ENCODE measurements at places on chromosomes 1 and 21. TPM values are rescaled to one million over a fixed set of nuclear protein-coding genes. Genes with fewer than 3 reads are reported as not detected.

The ATG4C gene
- total RNA-seq: 18.9 TPM

The DNASE2B gene
- not detected for total RNA-seq

The WNT2B gene
- total RNA-seq: 0.11 TPM

The ZNF672 gene
- 46.4 TPM for total RNA-seq

The SFN gene
- 2.3 TPM for total RNA-seq

The FCRL5 gene
- not detected for total RNA-seq

The KLHDC9 gene
- 2.2 TPM for total RNA-seq

The MINDY1 gene
- 23.3 TPM for total RNA-seq

The VANGL1 gene
- total RNA-seq: 0.48 TPM

Measured in activated naive CD4-positive, alpha-beta T cell treated with anti-CD3 and anti-CD28 coated beads, Interleukin-2, amount 50 U/mL, for 72 hours (primary cell).